ENCODE measurements at places on chromosomes 16 and 17.

- no peak for ATAC-seq
These were observed 54.9 kb upstream of the TOB1 start for GRCh38 chr17:50920891-50921586.

DNA sequence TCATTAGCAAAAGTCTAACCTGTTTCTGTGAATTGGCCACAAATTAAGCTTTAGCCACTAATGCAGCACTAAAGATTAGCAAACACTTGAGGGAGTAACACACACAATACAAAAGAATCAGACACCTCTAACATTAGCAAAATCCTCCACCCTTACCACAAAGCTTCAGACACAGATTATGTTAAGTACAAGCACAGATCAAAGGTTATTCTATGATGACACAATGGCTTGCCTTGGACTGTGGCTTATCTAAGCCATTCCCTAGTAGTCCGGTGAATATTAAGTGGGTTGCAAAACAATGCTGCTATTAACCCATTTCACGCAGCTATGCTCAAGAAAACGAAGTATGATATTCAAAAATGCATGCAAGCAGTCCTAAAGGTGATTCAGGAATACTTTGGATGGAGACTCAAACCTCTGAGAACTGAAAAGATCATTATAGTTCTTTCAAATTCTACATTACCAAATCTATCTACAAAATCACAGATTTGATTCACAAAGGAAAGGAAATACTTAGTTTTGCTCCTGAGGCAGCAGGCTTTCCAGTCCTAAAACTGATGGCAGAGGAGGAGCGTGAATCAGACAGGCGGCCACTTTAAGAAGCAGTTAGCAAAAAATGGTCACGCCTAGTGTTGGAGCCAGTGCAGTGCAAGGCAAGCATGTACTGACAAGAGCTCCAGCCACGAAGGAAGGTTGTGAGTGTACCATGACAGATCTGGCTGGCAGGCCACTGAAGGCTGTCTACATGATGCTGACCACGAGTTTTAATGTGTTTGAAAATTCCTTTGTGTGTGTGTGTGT, 67.2 kb downstream of the PARN start:
- no peak for ATAC-seq

DNA sequence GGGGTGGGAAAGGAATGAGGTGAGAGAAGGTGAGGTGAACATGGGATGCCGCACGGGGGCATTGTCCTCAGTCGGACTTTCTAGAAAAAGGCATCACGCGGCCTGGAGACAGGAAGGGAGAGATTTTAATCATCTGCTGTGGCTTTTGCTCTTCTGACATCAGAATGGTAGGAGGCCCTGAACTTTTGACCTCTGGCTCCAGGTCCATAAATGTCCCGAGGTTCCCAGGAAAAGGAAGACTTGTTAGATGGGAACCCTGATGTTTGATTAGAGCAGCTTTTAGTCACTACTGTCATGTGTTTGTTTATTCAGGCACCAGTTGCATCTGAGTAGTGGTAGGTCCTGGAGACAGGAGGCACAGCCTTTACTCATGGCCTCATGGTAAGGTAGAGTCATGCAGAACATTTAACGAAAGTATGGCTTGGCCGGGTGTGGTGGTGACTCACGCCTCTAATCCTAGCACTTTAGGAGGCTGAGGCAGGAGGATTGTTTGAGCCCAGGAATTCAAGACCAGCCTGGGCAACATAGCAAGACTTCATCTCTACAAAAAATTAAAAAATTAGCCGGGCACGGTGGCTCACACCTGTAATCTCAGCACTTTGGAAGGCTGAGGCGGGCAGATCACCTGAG, 203.1 kb downstream of the MSI2 start:
- peak; percentile 69 for ATAC-seq

DNA sequence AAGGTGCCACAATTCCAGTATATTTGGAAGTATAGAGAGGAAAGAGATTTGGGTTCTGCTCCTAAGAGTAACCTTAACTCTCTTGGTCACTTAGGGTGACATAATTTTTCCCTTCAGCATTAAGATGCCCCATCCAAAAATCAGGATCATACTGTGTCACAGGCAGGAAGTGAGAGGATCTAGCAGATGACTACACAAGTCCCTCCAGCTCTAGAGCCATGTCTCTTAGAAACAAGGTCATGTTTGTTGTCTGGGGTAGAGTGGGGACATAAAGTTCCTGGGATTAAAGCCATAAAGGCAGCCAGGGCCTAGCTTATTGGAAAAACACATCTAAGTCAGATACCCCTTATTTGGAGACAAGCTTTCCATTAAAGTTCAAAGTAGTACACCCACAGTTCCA, 2.7 kb downstream of the CCL8 start:
- no peak for ATAC-seq

DNA sequence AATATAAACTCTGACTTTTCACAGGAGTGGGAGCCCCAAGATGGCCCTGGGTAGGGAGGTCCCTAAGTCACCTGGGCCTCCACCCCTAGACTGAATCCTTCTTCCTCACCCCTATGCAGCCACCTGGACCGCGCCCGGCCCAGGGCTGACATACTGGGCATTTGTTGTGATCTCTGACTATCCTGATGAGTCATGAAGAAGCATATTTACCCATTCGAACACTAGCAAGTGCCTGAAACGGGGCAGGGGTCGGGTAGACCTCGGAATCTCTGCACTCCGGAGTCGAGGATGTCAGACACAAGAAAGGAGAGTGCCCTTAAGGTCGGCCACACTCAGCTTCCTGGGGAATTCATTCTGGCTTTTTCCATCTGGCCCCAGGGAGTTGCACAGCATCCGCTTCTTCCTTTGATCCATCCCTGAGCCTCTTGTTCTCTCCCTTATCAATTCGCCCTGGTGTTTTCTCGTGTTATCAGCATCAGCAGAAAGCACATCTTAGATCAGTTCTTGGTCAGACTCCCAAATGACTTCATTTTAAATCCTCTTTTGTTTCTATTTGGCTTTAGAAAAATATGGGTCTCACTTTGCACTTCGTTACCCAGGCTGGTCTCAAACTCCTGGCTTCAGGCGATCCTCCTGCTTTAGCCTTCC, 10.4 kb downstream of the METTL22 start:
- ATAC-seq: no peak

DNA sequence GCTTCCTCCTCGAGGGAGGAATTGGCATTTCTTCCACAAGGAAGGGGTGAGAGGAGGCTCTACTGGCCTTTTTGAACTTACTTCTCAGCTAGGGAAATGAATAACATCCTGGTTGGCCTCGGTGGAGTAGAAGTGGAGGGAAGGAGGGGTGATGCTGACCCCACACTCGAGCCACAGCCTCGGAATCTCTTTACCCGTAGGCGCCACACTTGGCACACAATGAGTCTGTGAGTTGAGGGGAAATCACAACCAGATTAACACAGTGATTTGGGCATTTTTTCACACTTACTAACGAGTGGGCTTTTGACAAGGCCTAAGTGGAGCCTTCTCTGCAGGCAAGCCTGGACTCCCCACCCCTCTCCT, 47.3 kb upstream of the TBX2 start:
- no peak for ATAC-seq

Data from activated T-helper 17 cell treated with anti-CD3 and anti-CD28 coated beads, Interleukin-2, amount 50 U/mL, for 72 hours (primary cell).